ENCODE measurements at places on chromosomes 6 and 20.

GRCh38 chr6:3735029-3735605 is 16.4 kb downstream of the PXDC1 start:
- no peak for DNase-seq

GRCh38 chr6:147003186-147003585 is 201.0 kb upstream of the STXBP5 start:
- no peak for DNase-seq

- no peak for DNase-seq
Measured at GRCh38 chr20:14375416-14375985, 38.1 kb upstream of the FLRT3 start.

- DNase-seq, result no peak
Measured at GRCh38 chr6:121453191-121453590, 17.7 kb downstream of the GJA1 start.

GRCh38 chr20:50635676-50636600 is 55.4 kb downstream of the RIPOR3 start:
- DNase-seq, result no peak

GRCh38 chr6:105452924-105453756 is 50.3 kb upstream of the PREP start:
- DNase-seq, result peak; percentile 3

DNA sequence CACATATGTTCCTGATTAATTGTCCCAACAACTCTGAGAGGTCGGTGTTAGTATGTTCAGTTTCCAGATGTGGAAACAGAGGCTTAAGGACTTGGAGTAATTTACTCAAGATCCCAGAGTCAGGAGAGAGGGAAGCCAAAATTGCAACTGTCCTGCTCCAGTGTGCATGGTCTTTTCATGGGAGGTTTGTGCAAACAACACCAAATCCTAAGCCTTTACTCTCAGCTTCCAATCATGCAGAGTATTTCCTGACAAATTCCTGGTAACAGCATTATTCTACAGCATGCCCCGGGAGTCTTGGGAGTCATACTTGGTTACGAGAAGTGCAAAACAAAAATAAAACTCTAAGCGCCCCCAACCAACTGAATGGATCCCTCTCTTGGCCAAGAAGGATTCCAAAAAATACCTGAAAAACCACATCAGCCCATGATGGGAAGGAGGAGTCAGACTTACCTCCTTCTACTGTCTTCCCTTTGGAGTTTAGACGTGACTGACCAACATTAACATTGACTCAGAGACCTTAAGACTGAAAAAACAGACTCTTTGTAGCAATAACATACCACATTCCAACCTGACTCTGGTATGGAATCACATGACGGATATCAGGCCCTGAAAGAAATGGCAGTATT is 30.8 kb upstream of the PPP1R3G start:
- no peak for DNase-seq

DNA sequence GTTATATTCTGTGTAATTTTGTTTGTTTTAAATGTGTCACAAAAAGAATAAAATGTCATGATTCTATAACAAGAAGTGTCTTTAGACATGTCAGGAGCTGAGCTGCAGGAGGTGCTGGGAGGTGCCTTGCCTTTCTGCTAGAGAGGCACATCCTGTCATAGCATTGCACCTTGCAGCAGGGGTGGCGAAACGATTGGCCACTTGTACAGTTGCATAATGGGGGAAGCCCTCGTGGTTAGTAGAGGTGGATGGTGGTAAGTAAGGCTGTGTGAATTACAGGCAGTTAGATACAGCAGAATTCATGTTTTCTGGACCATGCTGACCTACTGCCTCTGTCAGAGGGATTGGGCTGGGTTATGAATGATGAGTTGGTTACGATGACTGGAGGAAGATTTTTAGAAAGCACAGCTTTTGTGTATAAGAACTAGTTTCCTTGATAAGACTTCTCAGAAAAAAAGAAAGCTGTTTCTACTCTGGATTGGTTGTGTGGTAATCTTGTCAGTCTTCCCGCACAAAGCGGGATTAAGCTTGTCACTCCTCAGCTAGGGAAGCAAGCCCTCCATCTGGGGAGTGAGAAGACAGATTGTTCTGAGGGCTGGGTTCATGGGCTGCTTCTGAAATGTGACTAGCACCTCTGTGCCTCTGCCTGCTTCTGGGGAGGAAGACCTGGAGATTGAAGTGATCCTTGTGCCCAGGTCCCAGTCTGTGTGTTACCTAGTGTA is 74.9 kb downstream of the FOXO3 start:
- no peak for DNase-seq

DNA sequence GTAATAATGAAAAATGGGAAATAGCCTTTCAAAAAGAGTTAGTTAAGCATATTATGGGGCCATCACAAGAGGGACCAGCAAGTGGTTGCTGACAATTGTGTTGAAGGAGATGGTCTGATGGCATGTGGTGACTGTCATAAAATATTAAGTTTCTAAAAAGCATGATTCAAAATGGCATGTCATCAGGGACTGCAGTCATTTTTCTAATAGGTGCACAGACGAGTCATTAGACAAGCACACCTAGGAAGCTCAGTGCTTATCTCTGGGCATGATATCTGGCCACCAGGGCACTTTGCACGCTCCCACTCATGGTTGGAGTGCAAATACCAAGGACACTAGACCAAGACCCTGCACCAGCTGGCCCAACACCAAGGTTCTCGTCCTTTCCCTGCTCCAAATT is 226.5 kb downstream of the ANKRD60 start:
- DNase-seq, result no peak

GRCh38 chr20:17843246-17844132 is 125.1 kb downstream of the SNX5 start:
- DNase-seq, result no peak

GRCh38 chr20:49395183-49395582 is 87.3 kb downstream of the KCNB1 start:
- DNase-seq, result no peak

GRCh38 chr6:24469811-24470210 is 19.6 kb downstream of the GPLD1 start:
- DNase-seq, result no peak

All from stimulated activated CD4-positive, alpha-beta T cell treated with anti-CD3 and anti-CD28 coated beads, Interleukin-15, amount 100 ng/mL, for 1 hour (primary cell).